ENCODE measurements at places on chromosomes 1 and 21.
A peak's percentile ranks its signal among the peaks of the same experiment; 100 is the strongest.

- no peak for DNase-seq
Measured at GRCh38 chr1:166960858-166961474, 14.4 kb downstream of the ILDR2 start.

GRCh38 chr1:40742363-40743061, 41.1 kb upstream of the KCNQ4 start:
- no peak for DNase-seq

GRCh38 chr1:43387976-43388599, 1.5 kb downstream of the MED8 start:
- DNase-seq, result no peak

DNA sequence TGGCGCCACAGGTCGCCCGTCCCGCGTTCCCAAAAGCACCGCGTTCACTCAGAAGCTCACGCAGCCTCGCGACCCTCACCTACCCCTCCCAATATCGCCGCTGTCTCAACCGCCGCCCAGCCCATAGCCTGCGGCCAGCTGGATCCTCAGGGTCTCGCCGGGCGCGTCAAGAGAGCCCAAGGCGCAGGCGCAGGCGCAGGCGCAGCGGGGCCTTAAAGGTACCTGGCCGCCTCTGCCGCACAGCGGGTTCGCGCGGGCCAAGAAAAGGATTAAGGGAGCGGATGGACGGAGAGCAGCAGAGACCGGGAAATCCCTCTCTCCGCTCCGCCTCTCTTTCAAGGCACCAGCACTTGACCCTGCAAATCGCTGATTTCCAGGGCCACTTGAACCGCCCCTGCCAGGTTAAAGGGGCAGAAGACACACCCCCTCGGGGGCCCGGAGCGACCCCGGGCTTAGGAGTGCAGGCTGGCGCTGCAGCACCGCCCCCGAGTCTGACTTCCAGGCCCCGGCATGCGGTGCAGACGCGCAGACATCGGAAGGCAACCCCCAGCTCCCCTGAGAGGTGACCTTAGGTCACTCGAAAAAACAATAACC, at the start of gene NBPF20:
Gene NBPF20, minus strand, starts transcription at position 168 of the 594 bp plus-strand sequence. CDS start 20,331 bp downstream, outside the sequence.
- DNase-seq, result peak; percentile 74

- DNase-seq, result no peak
Measured at GRCh38 chr1:65792669-65793358, at the start of gene PDE4B. Gene PDE4B (plus strand): TSS chr1:65792895.

- no peak for DNase-seq
Measured at GRCh38 chr1:12580054-12580887, 37.7 kb downstream of the DHRS3 start.

- no peak for DNase-seq
Measured at GRCh38 chr1:58361134-58361533, 185.4 kb downstream of the OMA1 start.

DNA sequence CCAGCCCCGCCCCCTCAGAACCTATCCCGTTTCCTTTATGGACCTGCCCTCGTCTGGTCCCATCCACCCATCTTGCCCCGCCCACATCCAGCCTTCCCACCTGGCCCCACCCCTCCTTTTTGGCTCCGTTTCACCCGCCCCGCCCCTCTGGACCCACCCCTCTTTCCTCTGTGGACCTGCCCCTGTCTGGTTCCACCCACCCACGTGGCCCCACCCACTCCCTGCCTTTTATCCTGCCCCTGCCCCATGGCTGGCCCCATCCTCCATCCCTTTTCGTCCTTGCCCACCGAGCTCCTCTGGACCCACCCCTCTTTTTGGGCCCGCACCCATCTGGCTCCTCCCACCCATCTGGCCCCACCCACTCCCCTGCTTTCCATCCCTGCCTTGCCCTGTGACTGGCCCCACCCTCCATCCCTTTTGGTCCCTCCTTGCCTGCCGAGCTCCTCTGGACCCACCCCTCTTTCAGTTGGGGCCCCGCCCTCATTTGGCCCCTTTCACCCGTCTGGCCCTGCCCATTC, 177.3 kb downstream of the CAMTA1 start:
- peak; percentile 12 for DNase-seq

- DNase-seq, result no peak
Measured at GRCh38 chr1:207818971-207819451, 67.2 kb downstream of the CD46 start.

Data from activated CD4-positive, alpha-beta T cell treated with anti-CD3 and anti-CD28 coated beads, Interleukin-2, amount 50 U/mL, for 1 hour (primary cell).